ENCODE measurements at places on chromosomes 4 and X.

GRCh38 chrX:9393571-9393970 is 71.3 kb upstream of the TBL1X start:
- DNase-seq = no peak

GRCh38 chr4:158778156-158778711 is 9.4 kb downstream of the FNIP2 start:
- no peak for DNase-seq

- DNase-seq = no peak
Observed at GRCh38 chr4:80239480-80240150, 26.8 kb upstream of the FGF5 start.

DNA sequence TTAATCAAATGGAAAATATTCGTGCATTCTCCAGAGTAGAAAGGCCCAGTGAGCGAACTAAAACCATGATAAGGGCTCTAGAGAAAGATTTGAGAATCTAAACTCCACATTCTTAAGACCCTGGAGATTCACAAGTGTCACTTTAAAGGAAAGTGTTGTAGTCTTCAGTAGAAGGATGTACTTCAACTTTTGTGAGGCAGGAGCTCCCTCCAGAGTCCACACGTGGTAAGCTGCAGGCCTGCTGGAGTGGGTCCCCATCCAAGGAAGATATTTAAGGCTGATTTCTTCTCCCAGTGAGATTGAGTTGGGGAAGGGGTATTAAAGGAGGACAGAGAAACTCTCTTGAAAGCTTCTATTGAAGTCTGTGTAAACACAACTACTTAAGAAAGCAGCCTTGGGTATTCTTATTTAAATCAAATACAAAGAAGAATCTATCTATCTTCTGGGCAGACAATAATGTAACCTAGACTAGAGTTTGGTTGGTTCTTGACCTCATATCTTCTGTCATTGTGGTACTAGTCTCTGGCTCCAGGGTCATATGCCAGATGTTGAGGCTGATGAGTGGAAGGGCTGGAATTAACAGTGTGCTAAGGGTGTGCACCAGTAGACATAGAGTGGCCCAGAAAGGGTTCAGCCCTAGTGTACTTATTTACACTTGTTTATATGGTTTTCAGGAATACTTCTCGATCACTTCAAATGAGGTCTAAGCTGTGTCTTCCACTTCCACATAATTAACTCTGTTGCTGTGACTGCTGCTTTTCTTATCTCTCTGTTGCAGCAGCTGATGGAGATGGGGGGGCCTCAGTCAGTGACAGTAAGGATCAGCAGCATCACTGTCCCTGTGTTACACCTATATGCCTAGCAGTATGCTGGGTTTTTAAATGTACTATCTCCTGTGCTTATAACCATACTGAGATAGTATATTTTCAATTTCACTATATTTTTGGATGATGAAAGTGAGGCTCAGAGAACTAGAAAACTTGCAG is 76.1 kb downstream of the HMGB2 start:
- peak; percentile 80 for DNase-seq

DNA sequence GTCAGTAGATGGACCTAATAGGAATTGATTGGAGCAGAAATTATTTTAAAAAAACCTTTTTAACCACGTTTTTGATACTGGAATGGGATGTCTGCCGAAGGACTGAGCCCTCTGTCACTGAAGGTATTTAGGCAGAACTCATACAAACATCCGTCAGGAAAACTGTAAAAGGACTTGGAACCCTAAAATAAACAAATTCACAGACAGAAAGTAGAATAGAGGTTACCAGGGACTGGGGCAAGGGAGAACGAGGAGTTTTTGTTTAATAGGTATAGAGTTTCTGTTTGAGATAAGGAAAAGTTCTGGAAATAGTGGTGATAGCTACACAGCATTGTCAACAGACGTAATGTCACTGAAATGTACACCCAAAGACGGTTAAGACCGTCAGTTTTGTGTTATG is 105.5 kb downstream of the BCOR start:
- no peak for DNase-seq

- DNase-seq = peak; percentile 18
Observed at GRCh38 chrX:150704030-150704613, 10.9 kb downstream of the MTMR1 start.

DNA sequence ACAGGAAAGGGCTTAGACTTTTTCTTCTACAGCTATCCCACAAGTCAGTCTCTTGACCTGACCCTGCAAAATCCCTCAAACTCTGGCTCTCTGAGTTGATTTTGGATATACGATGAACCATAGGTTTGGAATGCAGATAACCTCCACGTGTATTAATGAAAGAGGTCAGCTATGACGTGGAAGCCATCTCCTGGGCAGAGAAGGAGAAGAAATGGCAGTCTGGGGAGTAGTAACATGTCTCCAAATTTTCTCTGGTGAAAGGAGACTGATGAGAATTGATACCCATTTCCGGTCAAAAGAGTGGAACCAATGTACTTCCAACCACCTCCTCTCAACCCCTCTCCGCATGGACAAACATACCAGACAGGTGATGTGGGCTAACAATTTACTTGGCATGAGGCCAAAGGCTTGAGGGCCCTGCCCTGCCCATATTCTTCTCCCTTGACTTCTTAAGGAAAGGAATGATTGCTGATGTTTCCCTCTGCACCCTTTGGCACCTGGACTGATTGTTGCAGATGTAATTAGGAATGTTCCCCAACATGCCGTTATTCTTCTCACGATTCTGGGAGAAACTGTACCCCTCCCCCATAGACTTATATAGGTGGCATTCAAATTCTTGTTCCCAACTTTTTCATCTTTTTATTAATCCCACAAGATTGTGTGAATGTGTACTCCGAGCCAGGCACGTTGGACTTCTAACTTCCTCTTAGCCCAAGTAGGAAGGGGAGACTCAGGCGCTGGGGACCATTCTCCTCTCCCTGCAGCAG is 580 bp upstream of the PLS3 start:
- DNase-seq = no peak

DNA sequence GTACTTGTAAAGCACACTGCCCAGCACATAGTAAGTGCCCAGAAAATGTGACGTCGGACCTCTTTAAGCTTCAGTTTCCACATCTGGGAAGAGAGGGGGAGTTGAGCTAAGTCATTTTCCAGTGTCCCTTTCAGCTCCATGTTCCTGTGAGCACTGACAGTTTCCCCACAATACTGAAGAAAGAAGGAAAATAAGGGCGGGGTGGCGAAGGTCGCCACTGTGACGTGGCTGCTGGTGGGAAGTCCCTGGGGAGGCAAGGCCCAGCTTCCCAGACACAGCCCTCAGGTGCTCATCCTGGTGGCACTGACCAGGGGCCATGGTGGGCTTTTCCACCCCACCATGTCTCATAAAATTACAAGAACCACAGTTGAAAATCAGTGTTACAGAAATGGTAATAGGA is 121.8 kb downstream of the PTTG2 start:
- no peak for DNase-seq

GRCh38 chr4:96753216-96753615 is 913.3 kb downstream of the PDHA2 start:
- DNase-seq = peak; percentile 23

DNA sequence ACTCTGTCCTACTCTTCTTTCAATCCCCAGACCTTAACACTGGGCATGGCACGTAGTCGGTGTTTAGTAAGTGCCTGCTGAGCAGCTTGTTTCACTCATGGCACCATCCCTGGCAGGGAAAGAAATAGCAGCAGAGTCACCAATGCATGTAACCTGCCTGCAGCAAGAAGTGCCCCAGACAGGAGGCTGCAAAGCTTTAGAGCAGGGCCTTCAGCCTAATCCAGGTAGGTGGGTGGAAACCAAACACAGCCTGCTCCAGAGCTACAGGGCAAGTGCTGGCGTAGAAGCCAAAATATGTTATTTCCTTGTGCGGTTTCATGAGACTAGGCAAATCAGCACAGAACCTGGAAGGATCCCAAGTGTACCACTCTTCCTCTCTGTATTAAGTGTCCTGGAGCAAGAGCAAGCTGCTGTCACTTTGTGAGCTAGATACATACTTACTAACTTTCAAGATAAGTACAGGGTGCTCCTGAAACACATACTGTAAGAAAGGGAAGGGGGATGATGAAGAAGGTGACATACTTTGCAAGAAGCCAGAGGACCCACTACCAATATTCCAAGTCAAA is 5.5 kb downstream of the PROM1 start:
- DNase-seq = no peak

- DNase-seq = no peak
Observed at GRCh38 chr4:8908206-8908893, 36.7 kb upstream of the HMX1 start.
